Stimulated activated CD8-positive, alpha-beta memory T cell treated with anti-CD3 and anti-CD28 coated beads, Interleukin-15, amount 100 ng/mL, for 48 hours (primary cell): ENCODE measurements at places on chromosomes 7 and 10.

GRCh38 chr10:104331208-104331838, 6.9 kb downstream of the ITPRIP start:
- no peak for DNase-seq

DNA sequence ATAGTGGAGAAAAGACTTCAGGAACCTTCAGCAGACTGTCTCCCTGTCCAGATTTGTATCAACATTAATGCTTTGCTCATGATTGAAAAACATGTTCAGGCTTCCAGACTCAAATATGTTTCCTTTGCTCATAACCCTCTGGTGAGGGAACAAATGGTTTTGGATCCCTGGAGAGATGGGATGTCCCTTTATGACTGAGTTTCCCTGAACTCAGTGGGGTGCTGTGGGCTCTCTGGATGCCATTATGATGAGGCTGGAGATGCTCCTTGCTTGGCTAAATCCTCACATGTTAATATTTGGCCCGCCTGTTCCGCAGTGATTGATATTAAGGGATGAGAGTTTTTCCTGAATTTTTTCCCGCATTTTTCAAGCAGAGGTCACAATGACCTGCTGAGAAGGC, 749.4 kb downstream of the SUGCT start:
- no peak for DNase-seq

DNA sequence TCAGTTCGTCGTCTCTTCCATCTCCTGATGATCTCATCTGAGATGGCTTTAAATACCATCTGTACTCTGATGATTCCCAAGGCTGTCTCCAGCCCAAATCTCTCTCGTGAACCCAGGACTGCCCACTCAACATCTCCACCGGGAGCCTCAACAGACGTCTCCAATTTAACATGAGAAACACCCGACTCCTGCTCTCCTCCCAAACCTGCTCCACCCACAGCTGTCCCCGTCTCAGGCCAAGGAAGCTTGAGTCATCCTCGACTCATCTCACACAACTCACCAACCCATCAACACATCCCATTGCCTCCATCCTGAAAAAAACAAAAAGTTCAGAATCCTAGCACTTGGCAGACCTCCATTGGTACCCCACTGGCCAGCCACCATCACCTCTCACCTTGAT, 29.7 kb upstream of the CALN1 start:
- DNase-seq, result no peak

DNA sequence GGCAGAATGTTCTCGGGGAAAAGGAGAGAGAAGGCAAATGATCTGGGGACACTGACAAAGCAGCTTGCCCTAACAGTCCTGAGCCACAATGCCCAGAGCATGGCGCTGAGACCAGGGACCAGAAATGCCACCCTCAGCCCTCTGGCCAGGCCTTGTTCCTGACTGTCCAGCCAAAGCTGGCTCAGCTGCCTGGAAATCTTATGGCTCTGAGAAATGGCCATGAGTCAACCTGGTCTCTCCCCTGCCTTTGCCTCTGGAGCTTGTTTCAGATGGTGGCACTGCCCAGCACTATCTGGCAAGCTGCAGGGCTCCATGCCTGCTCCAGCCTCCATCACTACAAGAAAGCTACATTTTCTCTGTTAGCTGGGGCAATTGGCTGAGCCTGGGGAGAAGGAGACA, 90.5 kb upstream of the PLXNA4 start:
- DNase-seq, result no peak

GRCh38 chr7:124168616-124169015, 135.7 kb upstream of the TMEM229A start:
- DNase-seq, result no peak

- no peak for DNase-seq
Observed at GRCh38 chr7:78601728-78602127, 803.2 kb downstream of the PHTF2 start.

DNA sequence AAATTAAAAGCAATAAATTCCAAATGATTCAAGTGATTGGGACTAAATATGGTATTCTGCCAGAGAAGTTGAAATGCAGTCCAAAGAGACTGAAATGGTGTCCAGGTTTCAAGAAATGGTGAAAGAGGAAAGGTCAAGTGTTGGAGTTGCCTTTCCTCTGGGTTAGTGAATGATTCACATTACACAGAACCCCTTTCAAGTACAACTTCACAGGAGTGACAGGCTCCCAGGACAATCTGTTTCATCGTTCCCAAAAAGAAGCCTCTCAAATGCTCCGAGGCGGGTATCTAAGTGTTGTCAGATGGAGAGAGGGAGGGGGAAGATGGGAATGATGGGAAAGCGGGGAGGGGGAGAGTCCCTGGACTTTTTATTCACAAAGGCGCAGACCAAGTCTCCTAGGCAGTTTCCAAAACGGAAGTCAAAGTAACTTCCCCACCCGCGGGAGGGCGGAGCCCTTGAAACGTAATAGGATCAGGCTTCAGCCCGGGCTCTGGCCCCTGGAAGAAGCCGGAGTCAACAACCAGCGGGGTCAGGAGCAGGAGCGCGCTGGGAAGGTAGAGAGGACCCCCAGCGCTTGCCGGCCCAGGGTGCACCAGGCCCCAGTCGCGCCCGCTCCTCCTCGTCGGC, 754 bp downstream of the SLC25A13 start:
- DNase-seq, result no peak

DNA sequence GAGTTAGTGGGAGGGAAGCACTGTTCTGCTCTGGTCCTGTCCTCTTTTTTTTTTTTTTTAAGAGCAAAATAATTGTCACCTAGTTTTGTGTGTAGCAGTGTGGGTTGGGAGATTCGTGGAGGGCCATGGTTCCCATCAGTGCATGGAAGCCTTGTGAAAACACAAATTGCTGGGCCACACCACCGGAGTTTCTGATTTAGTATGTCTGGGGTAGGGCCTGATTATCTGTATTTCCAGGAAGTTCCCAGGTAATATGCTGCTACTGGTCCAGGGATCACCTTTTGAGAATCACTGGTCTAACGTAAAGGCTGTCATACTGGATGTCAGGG, 191.3 kb downstream of the GATA3 start:
- no peak for DNase-seq
